ENCODE measurements at places on chromosomes 3 and 15. TPM values are rescaled to one million over a fixed set of nuclear protein-coding genes. Genes with fewer than 3 reads are reported as not detected.

The ITIH4 gene
- total RNA-seq, result 5.5 TPM

The TMEM44 gene
- total RNA-seq, result 11.1 TPM

The XYLB gene
- 4.9 TPM for total RNA-seq

The GADL1 gene
- not detected for total RNA-seq

The MELTF gene
- 9.0 TPM for total RNA-seq

The C3orf22 gene
- total RNA-seq, result 4.9 TPM

The CKMT1A gene
- total RNA-seq, result 4.6 TPM

The HRH1 gene
- 5.9 TPM for total RNA-seq

DNA sequence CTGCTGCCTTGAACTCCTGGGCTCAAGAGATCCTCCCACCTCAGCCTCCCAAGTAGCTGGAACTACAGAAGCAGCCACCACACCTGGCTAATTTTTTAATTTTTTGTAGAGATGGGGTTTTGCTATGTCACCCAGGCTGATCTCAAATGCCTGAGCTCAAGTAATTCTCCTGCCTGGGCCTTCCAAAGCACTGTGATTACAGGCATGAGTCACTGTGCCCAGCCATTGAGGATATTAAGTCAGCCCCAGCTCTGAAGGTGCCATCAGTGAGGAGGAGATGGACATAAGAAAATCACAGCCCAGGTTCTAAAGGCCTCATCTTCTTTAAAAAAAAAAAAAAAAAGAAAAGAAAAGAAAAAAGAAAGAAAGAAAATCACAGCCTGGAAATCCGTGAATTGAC, 26.6 kb upstream of the PSTPIP1 start:
- DNase-seq, result no peak

- no peak for DNase-seq
These were observed 13.4 kb downstream of the SYNM start for GRCh38 chr15:99118258-99118632.

DNA sequence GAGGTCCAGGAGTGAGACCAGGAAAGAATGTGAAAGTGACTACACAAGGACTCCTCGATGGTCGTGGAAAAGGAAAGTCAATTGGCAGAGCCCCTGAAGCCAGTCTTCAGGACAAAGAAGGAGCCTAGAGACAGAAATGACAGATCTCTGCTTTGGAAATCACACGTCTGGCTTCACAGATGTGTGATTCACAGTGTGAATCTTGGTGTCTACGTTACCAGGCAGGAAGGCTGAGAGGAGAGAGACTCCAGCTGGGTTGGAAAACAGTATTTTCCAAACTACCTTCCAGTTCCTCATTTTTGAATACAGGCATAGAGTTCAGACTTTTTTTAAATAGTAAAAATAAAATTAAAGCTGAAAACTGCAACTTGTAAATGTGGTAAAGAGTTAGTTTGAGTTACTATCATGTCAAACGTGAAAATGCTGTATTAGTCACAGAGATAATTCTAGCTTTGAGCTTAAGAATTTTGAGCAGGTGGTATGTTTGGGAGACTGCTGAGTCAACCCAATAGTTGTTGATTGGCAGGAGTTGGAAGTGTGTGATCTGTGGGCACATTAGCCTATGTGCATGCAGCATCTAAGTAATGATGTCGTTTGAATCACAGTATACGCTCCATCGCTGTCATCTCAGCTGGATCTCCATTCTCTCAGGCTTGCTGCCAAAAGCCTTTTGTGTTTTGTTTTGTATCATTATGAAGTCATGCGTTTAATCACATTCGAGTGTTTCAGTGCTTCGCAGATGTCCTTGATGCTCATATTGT, 6.0 kb downstream of the CCR2 start:
- no peak for DNase-seq

GRCh38 chr3:97481416-97481815, 283.1 kb upstream of the ARL6 start:
- DNase-seq, result no peak

- DNase-seq, result peak; percentile 89
These were observed 31.3 kb downstream of the HOMER2 start for GRCh38 chr15:82921242-82921641.

- DNase-seq, result no peak
These were observed 423 bp downstream of the CHAC1 start for GRCh38 chr15:40953713-40954074.

GRCh38 chr15:78808550-78808949, 2.7 kb downstream of the ADAMTS7 start:
- no peak for DNase-seq

- no peak for DNase-seq
These were observed 314.9 kb downstream of the NTRK3 start for GRCh38 chr15:87941606-87942005.

GRCh38 chr3:71392251-71392650, 191.3 kb downstream of the FOXP1 start:
- no peak for DNase-seq

GRCh38 chr3:156641618-156641975, 32.8 kb upstream of the TIPARP start:
- DNase-seq, result no peak

DNA sequence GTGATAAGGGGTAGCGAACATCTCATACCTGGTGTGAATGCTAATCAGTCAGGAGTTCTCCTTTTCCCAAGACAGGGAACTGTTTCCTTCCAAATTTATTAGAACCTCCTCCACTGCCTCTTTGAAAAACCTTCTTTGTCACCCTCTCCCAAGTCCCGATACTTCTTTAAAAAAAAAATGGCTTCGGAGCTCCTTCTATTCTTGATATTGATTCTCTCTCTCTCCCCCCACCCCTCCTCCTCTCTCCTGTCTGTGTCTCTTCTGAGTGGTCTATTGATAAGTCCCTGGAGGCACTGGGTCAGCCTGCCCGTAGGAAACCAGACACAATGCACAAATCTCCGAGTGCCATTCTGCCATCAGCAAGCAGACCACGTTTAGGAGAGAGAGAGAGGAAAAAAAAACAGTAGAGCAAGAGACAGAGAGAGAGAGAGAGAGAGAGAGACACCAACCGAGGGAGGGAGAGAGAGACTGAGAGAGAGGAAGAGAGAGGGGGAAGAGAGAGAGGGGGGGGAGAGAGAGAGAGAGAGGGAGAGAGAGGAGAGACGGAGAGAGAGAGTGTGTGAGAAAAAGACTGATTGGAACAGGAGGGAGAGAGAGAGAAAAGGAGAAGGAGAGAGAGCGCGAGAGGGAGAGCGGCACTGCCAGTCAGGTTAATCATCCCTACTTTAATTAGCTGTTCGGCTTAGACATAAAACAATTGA, 160.9 kb downstream of the TIGIT start:
- DNase-seq, result no peak

- no peak for DNase-seq
These were observed 17.0 kb downstream of the ZNF280D start for GRCh38 chr15:56716334-56716733.

- no peak for DNase-seq
These were observed 477.9 kb upstream of the NECTIN3 start for GRCh38 chr3:110593749-110594148.

DNA sequence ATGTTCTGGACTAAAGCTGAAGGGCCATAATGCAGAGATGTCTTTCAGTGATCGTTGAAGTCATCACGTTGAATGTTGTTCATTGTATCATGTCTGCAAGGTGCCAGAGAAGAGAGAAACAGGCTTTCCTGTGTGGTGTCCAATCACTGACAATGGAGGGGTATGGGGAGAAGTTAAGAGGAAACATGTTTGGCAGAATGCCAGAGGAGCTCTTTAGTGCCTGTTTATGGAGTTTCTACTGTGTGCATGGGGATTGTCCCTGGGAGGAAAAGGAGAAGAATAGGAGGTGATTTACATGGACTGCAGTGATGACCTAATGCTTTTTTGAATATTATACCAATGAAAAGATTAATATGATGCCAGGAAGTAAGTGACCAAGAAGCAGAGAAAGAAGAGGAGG, 11.7 kb downstream of the SCAANT1 start:
- DNase-seq, result no peak

DNA sequence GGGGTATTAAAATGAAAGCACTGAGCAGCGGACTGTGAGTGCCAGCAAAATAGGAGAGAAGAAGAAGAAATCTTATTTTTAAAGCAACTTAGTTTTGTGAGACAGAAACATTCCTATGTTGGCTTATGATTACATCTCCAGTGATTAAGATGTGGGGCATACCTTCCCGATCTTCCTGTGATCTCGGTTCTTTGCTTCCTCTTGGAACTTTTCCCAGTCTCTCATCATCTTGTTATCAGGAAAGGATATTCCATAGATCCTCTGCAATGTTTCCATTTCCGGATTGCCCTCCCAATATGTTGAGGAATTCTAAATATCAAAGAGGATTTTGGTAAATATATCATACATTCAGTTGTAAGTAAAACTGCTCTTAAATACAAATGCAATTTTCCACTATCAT, 22.2 kb downstream of the TARS3 start:
- no peak for DNase-seq

- DNase-seq, result no peak
These were observed 132.4 kb upstream of the LPP start for GRCh38 chr3:188021502-188022040.

DNA sequence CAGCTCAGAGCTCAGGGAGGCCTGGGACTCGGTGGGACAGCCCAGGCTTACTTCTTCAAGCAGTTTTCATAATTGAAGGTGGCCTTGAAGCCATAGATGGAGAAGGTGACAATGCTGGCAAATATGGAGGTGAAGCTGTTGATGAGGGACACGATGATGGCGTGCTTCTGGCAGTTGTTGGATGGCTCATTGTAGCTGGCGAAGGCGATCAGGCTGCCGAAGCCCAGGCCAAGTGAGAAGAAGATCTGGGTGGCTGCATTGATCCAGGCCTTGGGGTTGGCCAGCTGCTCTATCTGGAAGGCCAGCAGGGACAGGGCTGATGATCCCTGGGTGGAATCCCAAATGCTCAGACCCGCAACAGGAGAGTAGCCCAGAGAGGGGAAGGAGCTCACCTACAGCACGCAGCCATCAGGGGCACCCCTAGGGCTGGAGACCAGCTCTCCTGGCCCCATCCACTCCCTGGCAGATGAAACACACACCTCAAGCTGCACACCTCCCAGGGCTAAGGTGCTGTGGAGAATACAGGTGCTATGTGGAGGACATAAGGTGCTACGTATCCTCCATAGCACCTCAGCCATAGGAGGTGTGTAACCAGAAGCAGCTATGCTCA, 25.1 kb downstream of the SLC6A20 start:
- no peak for DNase-seq

GRCh38 chr15:101264911-101265641, 12.2 kb downstream of the SELENOS start:
- DNase-seq, result no peak

DNA sequence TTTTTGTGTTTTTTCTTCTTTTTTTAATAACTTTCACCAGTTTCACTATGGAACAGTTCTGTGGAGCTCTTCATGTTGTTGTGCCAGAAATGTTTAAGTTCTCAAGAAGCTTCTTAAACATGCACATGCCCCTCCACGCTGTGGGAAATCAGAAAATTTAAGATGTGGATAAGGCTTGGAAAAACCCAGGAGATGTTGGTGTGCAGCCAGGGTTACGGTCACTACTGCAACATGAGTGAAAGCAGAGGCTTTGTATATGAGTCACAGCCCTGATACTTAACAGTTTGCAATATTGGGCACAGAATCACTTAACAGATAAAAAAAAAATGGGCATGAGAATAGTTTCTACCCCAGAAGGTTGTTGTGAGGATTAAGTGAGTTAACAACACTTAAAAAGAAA, 399.9 kb downstream of the LRTM1 start:
- DNase-seq, result no peak

DNA sequence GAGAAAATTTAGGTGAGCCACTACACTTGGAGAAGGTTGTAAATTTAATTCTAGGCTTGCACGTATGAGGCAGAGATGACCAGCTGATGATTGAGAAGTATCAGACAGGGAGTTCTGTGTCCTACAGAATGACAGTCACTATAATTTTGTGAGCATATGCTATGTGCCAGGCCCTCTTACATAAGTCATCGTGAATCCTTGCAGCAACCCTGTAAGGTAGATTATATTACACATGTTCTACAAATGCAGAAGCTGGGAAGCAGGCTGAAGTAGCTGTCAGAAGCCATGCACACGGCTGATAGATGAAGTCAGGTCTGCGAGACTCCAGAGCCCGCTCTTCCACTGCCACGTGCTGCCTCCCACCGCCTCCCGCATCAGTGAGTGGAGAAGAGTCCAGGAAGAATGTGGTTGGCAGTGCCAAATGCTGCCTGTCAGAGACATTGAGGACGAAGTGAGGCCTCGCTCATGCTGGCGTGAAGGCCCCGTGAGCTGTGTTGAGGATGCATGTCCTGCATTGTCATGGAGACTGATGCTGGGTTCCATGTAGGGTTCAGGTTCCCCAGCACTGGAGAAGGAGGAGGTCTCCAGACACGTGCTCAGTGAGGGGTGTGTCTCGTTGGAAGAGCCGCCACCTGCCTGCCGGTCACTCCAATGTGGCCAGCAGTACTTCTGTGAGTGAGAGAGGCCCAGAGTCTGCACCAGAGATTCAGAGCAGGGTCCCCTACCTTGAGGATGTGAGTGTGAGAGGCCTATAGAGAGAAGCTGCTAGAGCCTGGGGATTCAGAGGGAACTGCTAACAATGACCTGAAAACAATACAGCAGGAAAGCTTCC, 123.3 kb upstream of the PLXNA1 start:
- DNase-seq, result no peak

GRCh38 chr15:62922514-62922913, 120.0 kb upstream of the TPM1 start:
- DNase-seq, result no peak

DNA sequence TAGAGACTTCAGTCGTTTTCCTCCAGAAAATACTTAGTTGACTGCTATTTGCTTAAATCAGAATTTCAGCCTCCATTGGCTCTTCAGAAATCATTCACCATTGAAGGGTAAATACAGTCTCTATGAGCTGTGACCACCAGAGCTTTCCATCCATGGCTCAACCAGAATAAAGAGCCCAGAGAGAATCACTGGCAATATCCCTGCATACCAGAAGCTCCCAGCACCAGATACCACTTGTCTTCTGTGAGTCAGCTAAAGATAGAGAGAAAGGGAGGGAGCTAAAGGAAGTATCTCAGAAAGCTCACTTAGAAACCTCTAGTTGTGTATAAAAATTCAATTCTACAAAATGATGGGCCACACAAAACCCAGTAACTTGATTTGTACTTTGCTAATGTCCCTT, 115.2 kb upstream of the TMCO5A start:
- no peak for DNase-seq

- no peak for DNase-seq
These were observed 121.1 kb upstream of the PLAAT1 start for GRCh38 chr3:193119926-193120325.

- DNase-seq, result peak; percentile 71
These were observed 33.5 kb downstream of the BCL2L10 start for GRCh38 chr15:52078876-52079700.

DNA sequence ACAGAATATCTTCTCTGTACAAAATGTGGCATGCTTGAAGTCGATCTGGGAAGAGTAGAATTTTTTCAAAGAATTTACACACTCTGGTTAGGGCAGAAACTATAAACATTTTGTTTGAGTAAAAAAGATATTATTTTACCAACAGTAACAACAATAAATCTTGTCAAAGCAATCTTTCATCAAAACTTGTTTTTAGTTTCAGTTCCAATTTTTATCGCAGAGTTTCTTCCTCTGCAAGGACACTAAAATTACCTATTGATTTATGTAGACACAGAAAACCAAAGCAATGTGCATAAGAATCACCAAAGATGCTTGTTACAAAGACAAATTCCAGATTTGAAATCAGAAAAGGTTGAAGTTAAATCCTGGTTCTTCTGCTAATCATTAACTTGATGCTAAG, 61.9 kb downstream of the CGGBP1 start:
- no peak for DNase-seq

Measured in prostate gland (tissue), 2 donors.